ENCODE measurements at places on chromosomes 11 and 22.

DNA sequence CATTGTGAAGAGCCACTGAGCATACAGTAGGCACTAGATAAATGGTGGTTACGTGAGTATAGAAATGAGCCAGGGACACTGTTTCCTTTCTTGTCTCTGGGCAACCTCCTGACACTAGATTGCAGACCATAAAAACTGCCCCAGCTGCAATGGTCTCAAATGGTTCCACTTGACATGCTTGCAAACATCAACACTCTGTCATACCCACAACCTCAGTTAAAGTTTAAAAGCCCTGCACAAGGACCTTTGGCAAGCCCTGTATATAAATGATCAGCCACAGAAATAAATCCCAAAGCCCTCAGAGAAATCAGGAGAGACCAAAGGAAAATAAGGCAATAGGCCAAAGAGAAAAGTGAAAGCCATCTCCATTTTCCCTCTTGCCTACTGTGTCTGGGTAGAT is 20.7 kb downstream of the PLEKHA7 start:
- no peak for DNase-seq

DNA sequence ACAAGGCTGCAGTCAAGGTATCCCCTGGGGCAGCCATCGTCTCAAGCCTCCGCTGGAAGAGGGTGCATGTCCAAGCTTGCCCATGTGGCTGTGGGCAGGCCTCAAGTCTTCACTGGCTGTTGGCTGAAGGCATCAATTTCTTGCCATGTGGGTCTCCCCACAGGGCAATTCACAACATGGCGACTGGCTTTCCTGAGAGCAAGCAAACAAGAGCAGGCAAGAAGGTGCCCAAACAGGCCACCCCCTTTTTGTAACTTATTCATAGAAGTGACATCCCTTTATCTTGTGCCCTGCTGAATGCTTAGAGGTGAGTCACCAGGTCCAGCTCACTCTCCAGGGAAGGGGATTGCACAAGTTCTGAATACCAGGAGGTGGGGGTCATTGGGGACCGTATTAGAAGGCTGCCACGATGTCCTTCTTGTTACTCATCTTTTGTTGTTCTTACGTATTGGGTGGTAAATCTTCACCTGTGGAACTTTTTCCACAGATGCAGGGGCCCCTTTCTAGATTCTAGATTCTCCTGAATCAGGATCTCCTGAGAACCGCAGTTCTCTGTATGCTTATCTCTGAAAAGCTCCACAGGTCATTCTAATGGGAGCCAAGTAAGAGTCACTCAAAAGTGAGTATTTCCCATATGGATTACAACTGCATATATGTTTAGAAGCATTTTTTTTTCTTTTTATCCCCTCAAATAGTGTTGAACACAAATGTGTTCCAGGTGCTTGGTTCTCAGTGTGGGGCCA is 44.2 kb upstream of the MICAL2 start:
- DNase-seq, result no peak

GRCh38 chr11:83222499-83222898 is 29.0 kb downstream of the ANKRD42 start:
- DNase-seq, result no peak

- DNase-seq, result no peak
Observed at GRCh38 chr11:83140691-83141455, 16.1 kb upstream of the PCF11 start.

GRCh38 chr11:129315781-129316579 is 59.7 kb upstream of the BARX2 start:
- no peak for DNase-seq

DNA sequence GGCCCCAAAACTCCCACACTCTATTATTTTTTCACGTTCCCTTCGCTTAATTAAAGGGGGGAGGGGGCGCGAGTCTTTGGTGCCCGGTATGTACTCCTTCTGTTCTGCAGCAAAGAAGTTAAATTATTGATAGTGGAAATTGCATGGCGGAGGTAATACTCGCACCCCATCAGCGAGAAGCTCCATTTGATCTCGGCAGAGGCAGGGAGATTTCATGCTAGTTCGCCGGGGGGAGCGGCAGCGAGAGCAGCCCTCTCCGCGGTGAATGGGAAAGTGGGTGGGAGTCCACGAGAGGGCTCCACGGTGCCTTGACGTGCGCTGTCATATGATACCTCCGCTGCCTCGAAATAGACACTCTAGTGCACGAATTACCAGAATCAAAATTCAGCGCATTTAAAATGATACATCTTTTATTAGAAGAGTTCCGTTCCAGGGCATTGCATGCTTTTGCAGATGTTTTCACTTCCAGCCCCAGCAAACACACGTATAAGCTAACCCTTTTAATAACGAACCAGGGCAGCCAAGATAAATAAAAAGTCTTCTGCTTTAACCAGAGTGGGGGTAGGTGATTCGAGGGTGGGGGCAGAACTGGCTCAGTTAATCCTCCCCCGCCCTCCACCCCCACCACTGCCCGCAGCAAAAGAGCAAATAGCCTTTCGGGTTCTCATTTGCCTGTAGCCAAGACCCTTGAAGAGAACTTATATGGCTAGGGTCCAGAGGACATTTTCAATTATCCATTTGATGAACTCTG is 1.3 kb upstream of the BDNF start:
- no peak for DNase-seq

DNA sequence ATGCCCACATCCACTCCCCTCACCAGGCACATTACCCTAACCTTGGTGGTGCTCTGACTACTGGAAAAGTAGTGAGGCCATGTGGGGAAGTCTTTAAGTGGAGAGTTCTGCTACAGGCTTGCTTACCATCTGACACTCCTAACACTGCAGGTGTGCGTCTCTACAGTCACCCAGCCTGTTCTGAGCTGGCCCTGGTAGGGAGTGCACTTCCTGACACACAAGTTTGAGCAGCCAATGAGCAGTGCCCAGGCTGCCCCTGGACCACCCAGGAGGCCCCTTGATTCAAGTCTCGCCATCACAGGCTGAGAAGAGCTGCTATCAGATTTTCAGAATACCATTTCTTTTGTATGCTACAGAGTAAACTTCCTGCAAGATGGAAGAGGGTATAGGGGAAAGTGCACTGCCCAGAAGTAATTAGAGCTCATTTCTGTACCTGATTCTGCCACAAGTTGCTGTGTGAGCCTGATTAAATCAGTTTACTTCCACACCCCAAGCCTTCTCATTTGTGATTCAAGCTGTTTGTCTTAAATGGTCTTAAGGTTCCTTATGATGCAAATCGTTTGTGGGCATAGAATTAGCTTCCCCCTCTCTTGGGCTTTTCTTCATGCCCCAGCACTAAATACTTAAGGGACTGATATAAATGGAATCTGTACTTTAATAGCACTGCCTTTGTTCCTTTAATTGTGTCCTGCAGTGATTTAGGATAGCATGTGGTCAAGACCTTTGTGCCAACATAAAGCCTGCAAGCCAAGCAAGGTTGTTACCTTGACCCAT is 22.2 kb downstream of the OPCML start:
- DNase-seq, result no peak

DNA sequence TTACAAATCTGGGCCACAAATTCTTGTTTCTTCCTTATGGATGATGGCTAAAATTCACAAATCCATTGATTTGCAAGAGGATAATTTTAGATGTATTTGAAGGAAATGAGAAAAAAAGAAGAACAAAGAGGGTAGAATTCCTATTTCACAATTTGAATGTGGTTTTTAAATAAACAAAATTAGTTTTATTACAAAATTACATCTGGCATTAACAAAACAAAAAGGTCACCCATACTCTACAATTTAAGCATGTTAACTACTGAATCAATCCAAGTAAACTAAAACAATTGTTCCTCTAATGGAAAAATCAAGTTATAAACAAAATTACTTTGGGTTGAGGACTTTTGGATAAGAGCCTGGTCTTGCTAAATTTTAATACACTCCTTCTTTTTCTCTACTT is 242.0 kb downstream of the METTL15 start:
- DNase-seq, result no peak

DNA sequence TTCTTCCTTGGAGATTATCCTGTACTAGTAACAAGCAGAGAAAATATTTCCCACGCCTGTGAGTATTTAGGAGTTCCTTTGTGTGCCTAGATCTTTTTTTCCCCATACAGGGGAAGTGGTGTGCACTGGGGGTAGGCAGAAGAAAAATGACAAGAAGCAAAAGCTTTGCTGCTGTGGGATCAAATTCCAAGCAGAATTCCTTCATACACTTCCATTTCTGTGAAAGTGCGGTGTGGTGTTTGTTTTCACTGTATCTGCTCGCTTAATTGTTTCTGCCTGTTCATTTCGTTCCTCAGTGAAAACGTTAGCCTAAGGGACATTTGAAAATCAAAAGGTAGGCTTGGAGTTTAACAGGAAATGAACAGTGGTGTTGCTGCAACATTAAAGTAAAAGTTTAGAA is 47.9 kb downstream of the BLID start:
- DNase-seq, result no peak

Data from stimulated activated effector memory CD8-positive, alpha-beta T cell treated with anti-CD3 and anti-CD28 coated beads, Interleukin-12 subunit alpha, Interleukin-12 subunit beta, amount 100 ng/mL, for 72 hours (primary cell).